ENCODE measurements at places on chromosomes 2 and 18.

DNA sequence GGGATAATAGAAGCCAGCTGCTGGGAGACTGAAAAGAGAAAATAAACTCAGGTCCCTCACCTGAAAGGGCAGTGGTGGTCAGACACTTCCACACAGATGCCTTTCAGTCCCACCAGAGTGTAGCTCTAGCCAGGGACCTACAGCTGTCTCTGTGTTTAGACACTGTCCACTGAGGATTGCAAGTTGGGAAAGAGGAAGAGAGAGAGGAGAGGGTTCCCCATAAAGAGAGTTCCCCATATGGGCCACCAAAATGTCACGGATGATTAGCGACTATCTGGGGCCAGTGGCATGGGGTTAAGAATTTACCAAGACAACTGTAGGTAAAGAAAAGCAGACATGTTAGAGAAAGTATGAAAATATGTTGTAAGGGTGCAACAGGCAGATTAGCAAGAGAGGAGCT is 36.7 kb upstream of the SKA1 start:
- no peak for DNase-seq

GRCh38 chr2:44570777-44571176 is 209.0 kb downstream of the CAMKMT start:
- DNase-seq = no peak

DNA sequence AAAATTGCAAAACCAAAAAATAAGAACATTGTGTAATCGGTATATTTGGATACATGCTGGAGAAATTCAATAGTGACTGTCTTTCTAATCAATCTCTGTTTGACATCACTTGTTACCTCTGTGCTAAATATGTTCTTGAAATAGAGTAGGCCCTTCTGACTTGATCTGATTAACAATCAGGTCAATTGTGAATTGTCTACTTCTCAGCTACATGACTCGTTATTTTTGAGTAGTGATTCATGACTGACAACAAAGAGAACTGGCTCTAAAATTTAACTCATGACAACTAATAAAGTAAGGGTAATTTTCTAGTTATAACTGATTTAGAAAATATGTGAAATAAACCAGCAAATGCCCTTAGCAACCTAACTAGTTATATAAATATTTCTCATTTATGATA is 312.1 kb downstream of the TMX3 start:
- DNase-seq = no peak

DNA sequence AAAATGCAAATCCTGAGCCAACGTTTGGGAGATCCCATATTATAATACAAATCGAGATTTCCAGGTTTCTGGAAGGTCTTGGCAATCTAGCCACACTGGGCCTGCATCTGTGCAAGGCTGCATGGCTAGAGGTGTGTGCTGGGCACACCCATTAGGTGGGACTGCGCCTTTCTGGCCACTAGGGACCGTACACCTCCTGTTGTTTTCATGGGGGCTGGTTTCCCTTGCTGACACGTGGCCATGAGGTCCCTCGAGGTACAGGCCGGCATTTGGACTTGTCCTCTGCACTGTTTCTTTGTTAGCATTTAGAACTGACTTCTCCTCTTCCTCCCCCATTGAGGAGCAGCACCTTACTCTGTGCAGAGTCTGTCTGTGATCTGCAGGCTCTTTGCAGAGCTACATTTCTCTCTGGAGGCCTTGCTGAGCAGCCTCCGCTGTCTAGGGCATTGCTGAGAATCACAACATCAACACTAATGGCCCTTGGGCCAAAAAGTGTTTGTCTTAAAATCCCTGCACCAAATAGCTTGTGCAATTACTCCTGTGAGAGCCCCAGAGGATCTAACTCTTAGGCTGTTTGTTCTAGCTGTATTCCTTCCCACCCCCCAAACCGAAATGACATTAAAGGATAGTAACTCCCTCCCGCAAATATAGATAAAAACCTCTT is 131.2 kb downstream of the NEDD4L start:
- DNase-seq = no peak

DNA sequence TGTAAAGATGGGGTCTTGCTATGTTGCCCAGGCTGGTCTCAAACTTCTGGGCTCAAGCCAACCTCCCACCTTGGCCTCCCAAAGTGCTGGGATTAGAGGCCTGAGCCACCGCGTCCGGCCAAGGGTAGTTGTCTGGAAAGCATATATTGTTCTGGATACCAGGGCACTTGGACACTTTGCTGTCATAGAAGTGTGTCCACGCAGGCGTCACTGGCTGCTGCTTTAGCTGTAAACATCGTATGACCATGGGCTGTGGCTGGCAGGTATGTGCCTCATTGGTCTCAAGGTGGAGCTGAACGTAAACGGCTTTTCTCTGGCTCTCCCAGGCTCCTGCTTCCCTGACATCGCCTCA is 3.2 kb upstream of the GPR35 start:
- no peak for DNase-seq

GRCh38 chr2:23589739-23590138 is 204.8 kb downstream of the KLHL29 start:
- no peak for DNase-seq

- DNase-seq = no peak
Observed at GRCh38 chr2:156452971-156453370, 16.8 kb downstream of the GPD2 start.

GRCh38 chr18:58117786-58118403 is 73.9 kb downstream of the NEDD4L start:
- no peak for DNase-seq

GRCh38 chr18:21336846-21337245 is 94.8 kb downstream of the GREB1L start:
- DNase-seq = no peak

GRCh38 chr2:232523682-232524597 is 2.0 kb upstream of the CHRND start:
- DNase-seq = peak; percentile 55

DNA sequence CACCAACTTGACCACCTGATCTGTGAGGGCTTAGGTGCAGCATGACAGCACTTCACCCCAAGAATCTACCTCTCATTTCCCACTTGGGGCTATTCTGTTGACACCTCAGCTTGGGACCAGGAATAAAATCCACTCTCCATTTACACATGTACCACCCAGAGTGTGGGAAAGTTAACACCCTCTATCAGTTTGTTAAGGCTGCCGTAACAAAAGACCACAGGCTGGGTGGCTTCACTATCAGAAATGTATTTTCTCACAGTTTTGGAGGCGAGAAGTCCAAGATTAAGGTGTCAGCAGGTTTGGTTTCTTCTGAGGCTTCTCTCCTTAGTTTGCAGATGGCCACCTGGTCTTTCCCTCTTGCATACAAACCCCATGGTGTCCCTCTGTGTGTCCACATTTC is 277.7 kb upstream of the ERBB4 start:
- no peak for DNase-seq

GRCh38 chr2:227861011-227861410 is 10.4 kb upstream of the DAW1 start:
- no peak for DNase-seq

GRCh38 chr2:218020966-218021535 is 18.3 kb upstream of the TNS1 start:
- DNase-seq = no peak

DNA sequence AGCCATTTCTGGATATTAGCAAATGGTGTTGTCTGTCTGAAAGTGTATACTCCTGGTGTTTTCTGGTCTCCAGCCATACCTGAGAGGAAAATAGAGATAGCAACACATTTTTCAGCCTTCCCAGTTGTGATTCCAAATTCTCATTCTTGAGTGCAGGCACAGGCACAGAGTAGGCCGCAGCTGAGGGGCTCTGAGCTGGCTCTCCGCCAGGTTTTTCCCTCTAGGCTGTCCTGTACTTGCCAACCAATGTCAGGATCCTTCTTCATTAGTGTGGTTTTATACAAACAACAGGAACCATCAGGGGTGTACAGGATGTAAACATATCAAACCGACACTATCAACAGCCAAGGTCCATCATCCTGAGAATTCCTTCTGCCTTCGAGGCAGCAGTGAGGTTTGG is 1733.6 kb upstream of the CELF4 start:
- no peak for DNase-seq

DNA sequence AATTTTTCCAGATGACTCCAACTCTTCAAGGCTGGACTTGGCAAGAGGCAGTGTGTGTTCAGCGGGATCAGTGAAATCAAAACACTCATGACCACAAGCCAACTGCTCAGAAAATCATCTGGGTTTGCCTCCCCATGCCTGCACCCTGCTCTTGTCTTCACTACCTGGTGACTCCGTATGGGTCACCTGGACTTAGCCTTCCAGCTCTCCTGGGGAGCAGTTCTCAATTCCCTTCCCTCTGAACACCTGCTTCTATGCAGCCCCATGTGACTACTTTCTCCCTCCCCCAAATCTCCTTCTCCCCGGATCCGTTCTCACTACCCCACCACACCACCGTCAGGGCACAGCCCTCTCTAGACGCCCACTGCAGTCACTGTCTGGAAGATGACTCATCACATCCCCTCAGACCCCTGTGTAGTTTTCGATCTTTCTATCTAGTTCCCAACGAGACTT is 130.2 kb upstream of the ID2 start:
- no peak for DNase-seq

DNA sequence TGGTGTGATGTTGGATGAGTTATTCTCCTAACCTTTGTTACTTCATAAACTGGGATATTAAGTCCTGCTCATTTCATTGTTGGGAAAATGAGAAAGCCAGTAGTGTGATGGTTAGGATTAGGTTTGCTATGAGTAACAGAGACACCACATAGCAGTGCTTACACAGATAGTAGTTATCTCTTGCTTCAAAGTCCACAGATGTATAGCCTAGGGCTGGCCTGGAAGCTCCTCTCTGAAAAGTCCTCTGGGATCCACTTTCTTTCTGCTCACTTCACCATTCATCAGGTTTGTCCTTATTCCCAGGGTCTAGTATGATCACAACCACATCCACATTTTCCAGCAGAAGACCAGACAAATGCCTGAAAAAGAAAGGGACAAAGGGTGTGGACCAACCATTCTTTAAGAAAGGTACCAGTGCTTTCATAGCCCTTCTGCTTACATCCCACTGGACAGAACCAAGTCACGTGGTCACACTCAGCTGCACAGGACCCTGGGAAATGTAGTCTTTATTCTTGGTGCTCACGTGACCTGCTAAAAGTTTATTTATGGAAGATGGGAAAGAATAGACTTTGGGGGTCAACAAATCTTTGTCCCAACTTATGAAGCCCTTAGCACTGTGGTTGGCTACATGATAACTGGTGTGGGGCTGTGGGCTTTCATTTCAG is 108.9 kb downstream of the INSIG2 start:
- no peak for DNase-seq

DNA sequence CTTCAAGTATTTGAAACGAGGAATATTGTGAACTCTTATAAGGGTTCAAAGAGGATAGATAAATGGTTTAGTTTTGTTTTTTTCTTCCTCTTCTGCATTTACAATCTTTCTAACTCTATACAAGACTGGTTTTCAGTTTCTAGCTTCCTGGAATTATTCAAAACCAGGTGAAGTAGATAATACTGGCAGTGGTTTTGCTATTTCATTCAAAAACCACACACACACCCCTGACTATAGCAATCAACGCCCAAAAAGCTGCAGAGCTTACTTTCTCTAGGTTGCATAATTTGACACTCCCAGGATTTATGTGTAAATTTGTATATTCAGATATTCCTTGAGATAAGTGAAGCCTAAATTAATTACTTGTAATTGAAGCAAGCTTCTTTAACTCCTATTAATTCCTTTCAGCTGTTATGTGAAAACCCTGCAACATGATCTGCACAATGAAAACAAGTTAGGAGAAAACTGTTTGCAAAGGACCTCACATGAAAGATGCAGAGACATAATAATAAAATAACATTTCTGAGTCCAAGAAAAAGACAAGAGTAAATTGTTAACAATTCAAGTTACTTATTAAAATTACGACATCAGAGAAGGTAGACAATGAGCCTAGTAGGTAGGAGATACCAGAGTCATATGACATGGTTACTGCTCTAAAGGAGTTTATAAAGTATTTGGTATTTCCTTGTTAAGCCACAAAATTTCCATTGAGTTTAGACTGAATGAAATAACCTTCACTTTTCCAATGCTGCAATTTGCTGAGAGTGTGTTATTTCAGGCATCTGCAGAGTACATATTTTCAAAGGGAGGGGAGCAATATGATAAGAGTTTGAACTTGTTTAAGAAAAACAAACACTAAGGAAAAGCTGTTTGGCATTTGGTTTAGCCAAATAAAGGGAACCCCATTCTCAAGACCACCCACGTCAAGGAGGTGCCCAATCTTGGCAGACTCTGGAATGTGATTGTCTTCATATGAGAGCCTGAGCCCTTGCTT is 1.6 kb upstream of the NFE2L2 start:
- DNase-seq = peak; percentile 60

GRCh38 chr2:18346344-18346743 is 214.1 kb downstream of the RDH14 start:
- DNase-seq = no peak

GRCh38 chr2:239630618-239631286 is 229.9 kb upstream of the HDAC4 start:
- no peak for DNase-seq

GRCh38 chr2:20471902-20472559 is 25.2 kb downstream of the RHOB start:
- DNase-seq = no peak

DNA sequence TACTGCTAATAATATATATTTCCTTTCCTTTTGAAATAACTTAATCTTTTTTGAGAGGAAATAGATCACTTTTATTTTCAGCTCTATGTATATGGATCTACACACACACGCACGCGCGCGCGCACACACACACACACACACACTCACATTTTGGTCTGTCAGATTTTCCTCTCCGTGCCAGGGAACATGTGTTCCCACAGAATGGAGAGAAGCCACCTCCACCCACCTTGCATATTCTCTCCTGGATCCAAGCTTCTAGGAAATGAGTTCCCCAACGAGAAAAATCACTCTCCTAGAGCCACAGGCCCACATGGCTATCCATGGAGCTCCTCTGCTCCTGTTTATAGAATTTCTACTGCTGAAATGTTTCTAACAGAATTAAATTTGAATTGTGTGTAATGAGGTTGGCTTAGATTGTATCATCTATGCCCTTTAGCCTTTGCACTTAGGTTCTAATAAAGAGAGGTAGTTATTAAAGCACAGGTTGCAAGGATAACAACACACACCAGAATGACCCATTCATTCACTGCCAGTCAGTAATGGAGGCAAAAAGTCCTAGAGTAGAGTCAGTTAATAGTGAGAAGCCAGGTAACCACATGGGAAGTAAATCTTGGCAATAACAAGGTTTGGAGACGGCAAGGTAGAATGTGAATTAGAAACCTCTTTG is 19.7 kb downstream of the IFIH1 start:
- DNase-seq = no peak
